ENCODE measurements at places on chromosomes 4 and X.

DNA sequence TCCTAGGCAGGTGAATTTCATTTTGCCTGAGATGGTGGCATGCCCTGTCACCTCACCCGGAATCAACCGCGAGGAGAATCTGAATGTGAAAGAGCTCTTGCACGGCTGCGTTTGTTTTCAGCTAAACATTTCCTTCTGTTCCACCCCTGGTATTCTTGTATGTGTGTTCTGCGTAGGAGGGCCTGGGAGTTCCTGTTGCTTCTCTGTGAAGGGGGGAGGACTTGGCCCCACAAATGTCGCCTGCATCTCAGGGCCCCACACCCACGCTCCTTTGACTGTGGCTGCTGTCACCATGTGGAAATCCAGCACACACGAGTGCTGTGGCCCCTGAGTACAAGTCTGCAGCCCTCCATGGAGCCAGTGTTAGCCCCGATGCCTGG, 45.8 kb upstream of the CLCN4 start:
- peak; percentile 9 for DNase-seq

DNA sequence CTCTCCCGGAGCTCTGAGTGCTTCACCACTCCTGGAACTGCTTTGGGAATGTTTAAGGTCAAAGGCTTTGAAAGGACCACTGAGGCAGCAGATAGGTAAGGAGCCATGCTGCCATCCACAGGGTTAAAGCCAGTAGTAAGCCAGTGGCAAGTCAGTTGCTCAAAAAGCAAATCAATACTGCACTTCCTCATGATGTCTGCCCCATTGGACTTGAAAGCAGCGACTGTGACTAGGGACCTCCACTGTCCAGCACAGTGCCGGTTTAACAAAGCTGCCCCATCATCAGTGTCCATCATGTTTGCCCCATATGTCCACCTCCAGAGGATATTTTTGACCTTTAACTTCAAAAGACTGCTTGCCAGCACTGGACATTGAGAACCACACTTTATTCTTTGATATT, 49.9 kb upstream of the FGF13 start:
- no peak for DNase-seq

DNA sequence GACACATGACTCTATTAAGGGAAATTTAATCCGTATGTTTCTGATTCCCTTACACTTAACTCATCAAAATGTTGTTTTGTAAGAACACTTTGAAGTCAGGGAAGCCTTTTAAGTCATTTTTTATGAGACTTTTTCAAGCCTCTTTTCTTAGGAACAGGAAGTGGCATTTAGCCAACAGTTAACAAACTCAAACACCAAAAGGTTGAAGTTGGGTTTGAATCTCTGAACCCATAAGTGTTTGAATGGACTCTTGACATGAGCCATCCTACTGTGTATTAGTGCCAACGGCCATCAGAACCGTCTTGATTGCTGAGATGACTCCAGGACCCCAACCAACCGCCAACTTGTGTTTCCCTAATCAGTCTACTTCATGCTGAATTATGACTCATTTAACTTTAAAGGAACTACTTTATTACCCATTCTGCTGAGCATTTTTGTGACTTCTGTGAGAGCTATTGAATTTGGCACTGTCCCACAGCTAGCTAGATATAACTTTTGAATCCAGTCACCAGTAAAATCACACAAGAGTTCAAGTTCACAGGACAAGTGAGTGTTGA, 209.1 kb upstream of the FAT1 start:
- no peak for DNase-seq

DNA sequence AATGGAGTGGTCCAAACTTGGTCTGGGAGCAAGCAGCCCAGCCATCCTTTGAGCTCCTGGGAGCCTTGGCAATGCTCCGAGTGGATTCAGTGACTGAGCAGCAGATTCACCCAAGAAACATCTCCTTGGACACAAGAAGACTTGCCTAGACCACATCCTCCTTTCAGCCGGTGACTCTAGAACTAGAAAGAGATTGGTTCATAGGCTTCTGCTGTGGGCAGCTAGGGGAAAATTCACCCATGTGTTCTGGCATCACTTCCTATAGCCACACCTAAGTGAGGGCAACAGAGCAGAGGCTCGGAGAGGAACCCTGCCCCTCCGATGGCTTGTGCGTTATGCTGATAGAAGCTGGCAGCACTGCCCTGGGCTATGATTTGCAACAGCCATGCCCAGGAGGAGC, 16.0 kb downstream of the ZNF275 start:
- DNase-seq: no peak

- DNase-seq: no peak
These were observed 152.4 kb upstream of the BMPR1B start for GRCh38 chr4:94605241-94605805.

GRCh38 chr4:110622841-110623717, at the start of gene PITX2:
TSS of gene PITX2 (minus strand) at chr4:110623077. CDS start at chr4:110622460, 617 bp downstream.
- DNase-seq: no peak

All from stimulated activated CD8-positive, alpha-beta memory T cell treated with anti-CD3 and anti-CD28 coated beads, Interleukin-15, amount 100 ng/mL, for 24 hours (primary cell).